ENCODE measurements at places on chromosomes 3 and 15.

GRCh38 chr15:79522656-79523055 is 90.5 kb downstream of the MINAR1 start:
- no peak for DNase-seq

- DNase-seq: no peak
Measured at GRCh38 chr3:168864107-168865021, 768.6 kb upstream of the GOLIM4 start.

DNA sequence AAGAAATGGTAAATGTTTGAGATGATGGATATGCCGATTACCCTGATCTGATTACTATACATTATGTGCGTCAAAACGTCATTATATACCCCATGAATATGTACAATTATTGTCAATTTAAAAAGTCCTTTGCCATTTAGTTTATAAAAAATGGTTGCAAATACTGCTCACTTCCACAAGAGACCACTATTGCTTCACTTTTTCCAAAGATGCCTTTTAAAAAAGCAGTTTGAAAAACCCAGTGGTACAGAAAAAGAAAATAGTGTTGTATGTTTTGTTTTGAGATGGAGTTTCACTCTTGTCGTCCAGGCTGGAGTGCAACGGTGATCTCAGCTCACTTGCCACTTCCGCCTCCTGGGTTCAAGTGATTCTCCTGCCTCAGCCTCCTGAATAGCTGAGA is 39.3 kb downstream of the EDEM1 start:
- DNase-seq: no peak

DNA sequence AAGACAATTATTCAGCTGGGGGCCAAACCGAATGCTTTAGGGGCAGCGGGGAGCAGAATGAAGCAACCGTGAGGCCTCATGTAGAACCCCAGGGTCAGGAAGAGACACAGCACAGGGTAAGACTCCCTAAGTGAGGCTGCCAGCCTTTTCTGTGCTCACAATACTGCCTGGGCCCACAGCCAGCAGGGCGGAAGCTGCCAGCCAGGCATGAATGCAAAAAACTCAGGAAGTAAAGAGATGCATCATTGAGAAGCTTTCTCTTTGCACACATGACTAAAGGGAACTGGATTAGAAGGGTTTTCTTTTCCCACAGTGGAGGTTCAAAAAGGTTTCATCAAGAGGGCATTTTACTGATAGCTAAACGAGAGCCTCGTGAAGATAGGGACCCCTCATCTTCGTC is 33.3 kb downstream of the CA12 start:
- peak; percentile 38 for DNase-seq

GRCh38 chr15:68401496-68402431 is 30.2 kb downstream of the ITGA11 start:
- no peak for DNase-seq

GRCh38 chr15:65042776-65043327 is 2.3 kb upstream of the SLC51B start:
- no peak for DNase-seq

DNA sequence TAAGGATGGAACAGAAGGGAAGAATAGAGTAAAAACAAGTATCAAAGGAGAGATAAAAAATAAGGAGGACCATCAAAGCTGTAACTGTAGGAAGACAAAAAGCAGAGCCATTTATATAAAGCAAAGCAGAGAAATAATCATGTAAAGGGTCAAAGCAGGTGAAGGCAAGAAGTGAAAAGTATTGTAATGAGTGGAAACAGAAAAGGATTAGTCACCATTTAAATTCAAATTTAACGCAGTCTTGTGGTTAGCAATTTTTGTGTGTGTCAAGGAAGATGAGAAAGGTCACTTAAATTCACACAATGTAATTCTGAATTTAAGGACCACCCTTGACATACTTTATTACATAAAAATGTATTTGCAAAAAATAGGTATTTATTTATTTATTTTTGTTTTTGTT is 567.8 kb downstream of the ROBO1 start:
- DNase-seq: no peak

GRCh38 chr3:171772427-171773056 is 37.7 kb downstream of the PLD1 start:
- DNase-seq: peak; percentile 21
